Activated T-helper 1 cell treated with anti-CD3 and anti-CD28 coated beads, Interleukin-12 subunit alpha, Interleukin-12 subunit beta, Interleukin-2, Interleukin-4 antibody, amounts not matched to agents 30 ng/mL and 10 ng/mL and 1 ng/mL, durations not matched to agents 14 hours and 24 hours and 36 hours (primary cell): ENCODE measurements at places on chromosomes 5 and 9. TPM values are rescaled to one million over a fixed set of nuclear protein-coding genes. Genes with fewer than 3 reads are reported as not detected.

DNA sequence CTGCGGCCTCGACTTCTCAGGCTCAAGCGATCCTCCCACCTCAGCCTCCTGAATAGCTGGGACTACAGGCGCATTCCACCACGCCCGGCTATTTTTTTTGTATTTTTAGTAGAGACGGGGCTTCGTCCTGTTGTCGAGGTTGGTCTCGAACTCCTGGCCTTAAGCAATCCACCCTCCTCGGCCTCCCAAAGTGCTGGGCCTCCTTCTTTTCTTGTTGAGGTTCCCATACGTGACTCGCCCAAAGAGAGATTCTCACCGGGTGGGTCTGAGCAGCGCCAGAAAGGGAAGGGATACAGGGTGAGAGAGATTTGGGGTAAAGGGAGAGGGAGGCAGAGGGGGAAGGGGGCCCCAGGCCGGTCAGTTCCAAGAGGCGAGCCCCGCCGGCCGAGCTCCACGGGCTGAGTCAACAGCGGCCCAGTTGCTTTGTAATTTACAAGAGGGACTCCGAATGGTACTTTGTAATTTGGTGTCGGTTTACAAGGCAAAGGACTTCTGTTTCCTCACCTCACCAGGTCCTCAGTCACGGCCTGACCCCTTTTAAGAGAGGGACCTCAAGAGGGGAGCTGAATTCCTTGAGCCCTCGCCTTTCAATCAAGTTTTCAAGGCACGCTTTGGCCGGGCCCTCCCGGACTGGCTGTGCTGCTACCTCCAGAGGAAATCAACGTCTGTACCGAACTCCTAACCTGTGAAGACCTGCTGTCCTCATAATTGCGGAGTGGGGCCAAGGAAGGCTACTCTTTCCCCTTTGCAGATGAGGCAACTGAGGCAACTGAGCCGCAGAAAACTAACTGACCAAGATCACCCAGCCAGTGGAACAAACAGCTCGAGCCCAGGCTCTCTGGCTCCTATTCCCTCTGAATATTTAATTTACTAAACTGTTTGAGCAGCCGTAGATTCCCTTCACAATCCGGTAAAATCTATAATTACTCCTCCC is 3.3 kb upstream of the DMRT2 start:
- H3K36me3 ChIP-seq: peaks cover 6% of the 10 kb centered on the region
- DNase-seq: no peak
- peak overlapping the region; percentile 83 for H3K4me3 ChIP-seq
- H3K27ac ChIP-seq: peak overlapping the region; percentile 61
- peaks cover 84% of the 10 kb centered on the region for H3K27me3 ChIP-seq
- peaks cover 27% of the 10 kb centered on the region for H3K4me1 ChIP-seq

The ZBTB34 gene
- total RNA-seq: 7.5 and 8.5 TPM in 2 replicates

GRCh38 chr5:66307647-66308241 is 163.6 kb downstream of the SREK1 start:
- no peaks in the 10 kb centered on the region for H3K36me3 ChIP-seq
- peaks cover 5% of the 10 kb centered on the region for H3K4me1 ChIP-seq
- no peak overlapping the region for H3K27ac ChIP-seq
- DNase-seq: no peak

GRCh38 chr9:15438891-15439290 is 16.2 kb downstream of the SNAPC3 start:
- H3K27ac ChIP-seq: no peak overlapping the region
- H3K4me1 ChIP-seq: peaks cover 13% of the 10 kb centered on the region
- H3K4me3 ChIP-seq: no peak overlapping the region
- H3K27me3 ChIP-seq: no peaks in the 10 kb centered on the region
- no peak for DNase-seq

DNA sequence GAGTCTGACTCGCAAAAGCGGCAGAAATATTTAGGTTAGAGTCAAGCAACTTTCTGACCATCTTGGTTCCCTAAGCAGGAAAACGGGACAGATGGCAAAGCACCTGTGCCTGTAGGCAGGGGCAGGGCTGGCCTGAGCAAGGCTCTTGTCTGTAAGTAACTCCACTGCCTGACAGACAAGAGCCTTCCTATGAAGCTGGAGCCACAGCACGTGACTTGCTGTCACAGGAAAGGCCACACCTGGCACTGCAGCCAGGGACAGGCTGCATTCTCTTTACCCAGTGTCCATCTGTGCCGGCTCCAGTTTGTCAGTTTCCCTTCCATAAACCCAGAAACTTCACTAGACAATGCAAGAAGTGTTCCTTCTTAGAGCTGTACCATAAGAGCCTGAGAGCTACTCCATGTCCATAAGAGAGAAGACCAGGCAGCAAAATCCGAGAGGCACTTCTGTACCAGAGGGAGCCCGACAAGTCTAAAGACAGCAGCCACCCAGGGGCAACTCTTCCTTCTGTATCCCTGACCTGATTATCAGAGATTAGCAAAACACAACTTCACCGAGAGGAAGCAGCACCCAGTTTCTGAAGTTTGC is 78.1 kb downstream of the GPR21 start:
- peaks cover 14% of the 10 kb centered on the region for H3K4me1 ChIP-seq
- DNase-seq: no peak
- peaks cover 5% of the 10 kb centered on the region for H3K36me3 ChIP-seq
- no peaks in the 10 kb centered on the region for H3K27me3 ChIP-seq

The LECT2 gene
- total RNA-seq: not detected in 2 replicates

DNA sequence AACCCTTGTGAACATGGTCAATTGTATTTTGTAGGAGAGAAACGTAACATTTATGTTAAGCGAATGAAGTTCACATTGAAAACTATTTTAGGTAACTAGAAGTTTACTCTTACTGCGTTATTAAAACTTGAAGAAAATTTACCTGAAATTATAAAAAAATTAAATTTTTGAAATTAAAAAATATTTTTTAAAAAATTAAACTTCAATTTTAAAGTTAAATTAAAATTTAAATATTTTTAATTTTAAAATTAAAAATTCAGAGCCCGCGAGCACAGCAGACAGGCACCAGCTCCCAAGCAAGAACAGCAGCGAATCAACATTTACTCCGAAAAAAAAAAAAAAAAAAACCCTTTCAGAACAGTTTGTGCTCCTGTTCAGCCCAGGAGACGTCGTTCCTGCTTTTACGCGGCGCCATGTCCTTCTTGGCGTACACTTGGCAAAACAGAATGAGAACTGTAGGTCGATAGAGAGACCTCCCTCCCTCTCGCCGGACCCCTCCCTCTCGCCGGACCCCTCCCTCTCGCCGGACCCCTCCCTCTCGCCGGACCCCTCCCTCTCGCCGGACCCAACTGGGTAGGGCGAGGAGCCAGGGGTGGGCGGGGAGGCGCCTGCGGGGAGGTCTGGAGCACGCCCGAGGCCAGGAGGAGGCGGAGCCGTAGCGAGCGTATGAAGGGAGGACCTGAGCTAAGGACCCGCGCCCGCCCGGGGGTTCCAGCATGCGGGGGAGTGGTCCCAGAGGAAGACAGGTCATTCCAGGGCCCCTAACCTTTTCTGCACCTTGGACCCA is 235.8 kb downstream of the ROR2 start:
- peak overlapping the region; percentile 16 for H3K4me3 ChIP-seq
- no peak for DNase-seq
- peaks cover 22% of the 10 kb centered on the region for H3K27me3 ChIP-seq
- H3K4me1 ChIP-seq: no peaks in the 10 kb centered on the region
- no peaks in the 10 kb centered on the region for H3K36me3 ChIP-seq

GRCh38 chr5:174798551-174798951 is 74.2 kb downstream of the MSX2 start:
- H3K27me3 ChIP-seq: peaks cover 4% of the 10 kb centered on the region
- DNase-seq: no peak
- no peaks in the 10 kb centered on the region for H3K36me3 ChIP-seq
- no peak overlapping the region for H3K4me3 ChIP-seq

DNA sequence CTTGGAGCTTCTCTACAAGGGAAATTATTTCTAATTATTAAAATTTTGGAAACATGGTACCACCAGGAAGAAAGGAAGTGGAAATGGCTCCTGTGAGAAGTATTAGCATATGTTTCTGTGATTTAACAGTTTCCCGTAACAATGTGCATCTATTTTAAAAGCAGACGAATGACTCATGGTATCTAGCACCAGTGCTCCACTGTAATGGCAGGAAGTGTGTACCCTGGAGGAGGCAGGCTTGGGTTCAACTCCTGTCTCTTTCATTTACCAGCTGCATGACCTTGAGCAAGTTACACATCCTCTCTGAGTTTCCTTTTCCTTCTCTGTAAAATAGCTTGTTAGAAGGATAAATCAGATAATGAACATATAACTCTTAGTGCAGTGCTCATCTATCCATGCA is 41.0 kb upstream of the ANGPTL2 start:
- H3K4me3 ChIP-seq: peak overlapping the region; percentile 24
- no peaks in the 10 kb centered on the region for H3K36me3 ChIP-seq
- peaks cover 41% of the 10 kb centered on the region for H3K4me1 ChIP-seq
- H3K27me3 ChIP-seq: peaks cover 6% of the 10 kb centered on the region

The EDIL3 gene
- not detected in 2 replicates for total RNA-seq

DNA sequence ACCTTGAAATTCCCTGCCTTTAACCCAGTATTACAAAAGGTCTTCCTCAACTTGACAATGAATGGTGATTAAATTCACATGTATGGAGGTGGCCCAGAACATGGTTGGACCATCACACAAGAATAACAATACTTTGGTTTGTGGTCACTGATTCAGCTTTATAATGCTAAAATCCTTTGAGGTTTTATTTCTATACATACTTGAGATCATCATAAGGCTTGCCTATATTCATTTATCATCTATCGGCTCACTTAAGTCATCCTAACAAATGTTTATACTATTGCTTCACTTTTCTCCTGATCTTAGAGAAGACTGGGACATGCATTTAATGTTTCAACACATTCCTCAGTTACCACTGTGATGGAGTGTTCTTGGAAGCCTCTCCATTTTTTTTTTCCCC is 191.3 kb downstream of the DMAC1 start:
- no peak for DNase-seq
- no peaks in the 10 kb centered on the region for H3K36me3 ChIP-seq
- peaks cover 5% of the 10 kb centered on the region for H3K4me1 ChIP-seq
- H3K27me3 ChIP-seq: peaks cover 8% of the 10 kb centered on the region
- H3K4me3 ChIP-seq: no peak overlapping the region
- no peak overlapping the region for H3K27ac ChIP-seq

The SELENOP gene
- total RNA-seq: not detected in 2 replicates

DNA sequence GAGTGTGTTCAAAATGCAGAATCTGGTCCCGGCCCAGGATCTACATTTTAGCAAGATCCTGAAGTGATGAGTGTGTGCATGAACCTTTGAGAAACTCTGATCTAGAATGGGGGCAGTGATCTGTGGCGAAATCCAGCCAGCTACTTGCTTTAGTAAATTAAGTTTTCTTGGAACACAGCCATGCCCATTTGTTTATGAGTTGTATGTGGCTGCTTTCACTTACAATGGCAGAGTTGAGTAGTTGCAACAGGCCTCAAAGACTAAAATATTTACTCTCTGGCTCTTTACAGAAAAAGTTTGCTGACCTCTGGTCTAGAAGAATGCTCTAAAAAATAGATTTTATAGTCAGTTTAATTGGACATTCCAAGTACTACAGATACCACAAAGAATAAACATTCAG is 588.3 kb downstream of the BNC2 start:
- no peaks in the 10 kb centered on the region for H3K36me3 ChIP-seq
- no peaks in the 10 kb centered on the region for H3K4me1 ChIP-seq
- no peak overlapping the region for H3K27ac ChIP-seq
- DNase-seq: no peak

DNA sequence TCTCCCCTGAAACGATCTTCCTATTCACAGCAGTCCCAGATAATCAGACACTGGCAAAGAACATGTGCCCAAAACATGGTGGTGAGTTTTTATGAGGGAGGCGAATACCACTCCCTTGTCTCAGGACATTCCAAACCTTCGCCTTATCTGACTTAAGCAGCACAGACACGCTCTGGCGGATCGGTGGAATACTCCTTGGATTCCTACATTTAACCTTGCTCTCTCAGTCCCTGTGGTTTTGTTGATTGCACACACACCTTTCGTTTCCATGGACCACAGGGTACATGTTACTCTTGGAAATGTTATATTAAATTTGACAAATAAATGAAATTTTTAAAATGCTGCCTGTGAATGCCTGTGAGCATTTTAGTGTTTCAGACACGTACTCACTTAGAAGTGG is 87.8 kb upstream of the CPEB4 start:
- H3K4me1 ChIP-seq: no peaks in the 10 kb centered on the region
- no peak for DNase-seq
- no peaks in the 10 kb centered on the region for H3K36me3 ChIP-seq
- no peak overlapping the region for H3K27ac ChIP-seq

The PPP3R2 gene
- not detected in 2 replicates for total RNA-seq

The SETD9 gene
- 13.6 and 14.9 TPM in 2 replicates for total RNA-seq

GRCh38 chr5:926417-927171 is 33.9 kb downstream of the TRIP13 start:
- peaks cover 6% of the 10 kb centered on the region for H3K4me1 ChIP-seq
- no peak overlapping the region for H3K27ac ChIP-seq
- peaks cover 24% of the 10 kb centered on the region for H3K27me3 ChIP-seq
- H3K36me3 ChIP-seq: peaks cover 1% of the 10 kb centered on the region
- peak overlapping the region; percentile 13 for H3K4me3 ChIP-seq

- H3K27ac ChIP-seq: no peak overlapping the region
- H3K4me1 ChIP-seq: no peaks in the 10 kb centered on the region
- no peaks in the 10 kb centered on the region for H3K27me3 ChIP-seq
- no peak for DNase-seq
Observed at GRCh38 chr5:175922192-175922885, 45.8 kb downstream of the THOC3 start.

- no peak overlapping the region for H3K4me3 ChIP-seq
- H3K4me1 ChIP-seq: no peaks in the 10 kb centered on the region
- H3K27ac ChIP-seq: no peak overlapping the region
- H3K36me3 ChIP-seq: no peaks in the 10 kb centered on the region
Observed at GRCh38 chr5:147895864-147896263, 10.5 kb downstream of the C5orf46 start.

The SLC4A9 gene
- not detected in 2 replicates for total RNA-seq

The POU5F2 gene
- 1.6 TPM in 2 replicates for total RNA-seq

DNA sequence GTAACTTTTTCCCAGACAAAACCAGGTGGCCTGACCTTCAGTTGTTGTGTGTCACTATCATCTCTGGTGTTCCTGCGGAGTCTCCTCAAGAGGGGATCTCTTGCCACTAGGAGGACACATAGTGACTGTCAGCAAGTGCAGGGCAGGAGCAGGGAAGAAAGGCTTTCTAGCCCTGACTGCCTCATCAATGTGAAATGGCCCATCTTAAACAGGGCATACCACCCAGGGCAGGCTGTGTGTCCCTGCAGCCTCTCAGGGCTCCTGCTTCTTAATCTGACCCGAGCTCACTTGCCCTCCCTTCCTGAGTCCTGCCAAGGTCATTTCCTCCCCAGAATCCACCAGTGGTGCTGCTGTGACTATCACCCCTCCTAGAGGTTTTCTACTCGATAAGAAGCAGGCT is 57.4 kb upstream of the SIMC1 start:
- no peak for DNase-seq
- peaks cover 14% of the 10 kb centered on the region for H3K27me3 ChIP-seq
- no peaks in the 10 kb centered on the region for H3K4me1 ChIP-seq
- H3K27ac ChIP-seq: no peak overlapping the region

The C7 gene
- not detected in 2 replicates for total RNA-seq
